ENCODE measurements at places on chromosomes 6 and 20.

GRCh38 chr6:87919416-87919815 lies 128.2 kb upstream of the SPACA1 start:
- DNase-seq = no peak

DNA sequence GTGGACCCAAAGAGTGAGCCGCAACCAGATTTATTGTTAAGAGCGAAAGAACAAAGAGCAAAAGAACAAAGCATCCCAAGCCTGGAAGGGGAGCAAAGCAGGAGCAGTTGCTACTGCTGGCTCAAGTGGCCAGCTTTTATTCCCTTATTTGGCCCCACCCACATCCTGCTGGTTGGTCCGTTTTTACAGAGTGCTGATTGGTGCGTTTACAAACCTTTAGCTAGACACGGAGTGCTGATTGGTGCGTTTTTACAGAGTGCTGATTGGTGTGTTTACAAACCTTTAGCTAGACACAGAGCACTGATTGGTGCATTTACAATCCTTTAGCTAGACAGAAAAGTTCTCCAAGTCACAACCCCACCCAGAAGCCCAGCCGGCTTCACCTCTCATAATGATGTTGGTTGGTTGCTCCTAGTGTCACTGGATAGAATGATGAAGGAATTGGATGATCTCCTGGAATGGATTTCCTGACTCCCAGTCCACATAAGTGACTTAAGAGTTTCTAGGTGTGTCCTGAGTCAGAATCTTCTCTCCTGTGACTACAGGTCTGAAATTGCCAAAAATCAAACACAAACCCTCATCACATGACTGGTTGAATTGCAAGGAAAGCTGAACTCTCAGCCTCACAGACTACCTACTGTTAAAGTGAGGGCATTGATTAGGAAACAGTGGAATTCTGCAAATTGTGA lies 52.1 kb upstream of the CAP2 start:
- DNase-seq = no peak

GRCh38 chr20:20275636-20276035 lies 92.3 kb upstream of the INSM1 start:
- no peak for DNase-seq

GRCh38 chr6:159100395-159101182 lies 55.8 kb upstream of the TAGAP start:
- DNase-seq = no peak

DNA sequence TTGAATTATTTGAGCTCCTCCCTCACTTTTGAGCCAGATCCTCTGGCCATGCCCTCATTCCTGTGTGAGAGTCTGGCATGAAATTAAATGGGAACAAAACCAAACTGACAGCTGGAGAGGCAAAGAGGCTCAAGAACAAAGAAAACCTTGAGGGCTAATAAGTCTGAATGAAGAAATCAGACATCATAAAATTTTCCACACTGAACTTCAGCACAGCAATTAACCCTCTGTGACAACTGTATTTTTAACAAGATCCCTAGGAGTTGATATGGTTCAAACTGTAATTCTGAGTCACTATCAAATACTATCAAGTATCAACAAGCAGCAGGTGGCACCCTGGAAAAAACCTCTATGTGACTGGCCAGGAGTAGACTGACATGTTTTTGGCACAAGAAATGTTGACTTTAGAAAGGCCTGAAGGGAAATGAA lies 109.4 kb upstream of the EMILIN3 start:
- DNase-seq = peak; percentile 4

- no peak for DNase-seq
These were observed 15.4 kb downstream of the LRRC73 start for GRCh38 chr6:43494766-43495165.

- DNase-seq = no peak
These were observed 180.4 kb upstream of the RIN2 start for GRCh38 chr20:19577692-19578091.

GRCh38 chr20:33175123-33175522 lies 7.2 kb downstream of the BPIFA2 start:
- DNase-seq = no peak

DNA sequence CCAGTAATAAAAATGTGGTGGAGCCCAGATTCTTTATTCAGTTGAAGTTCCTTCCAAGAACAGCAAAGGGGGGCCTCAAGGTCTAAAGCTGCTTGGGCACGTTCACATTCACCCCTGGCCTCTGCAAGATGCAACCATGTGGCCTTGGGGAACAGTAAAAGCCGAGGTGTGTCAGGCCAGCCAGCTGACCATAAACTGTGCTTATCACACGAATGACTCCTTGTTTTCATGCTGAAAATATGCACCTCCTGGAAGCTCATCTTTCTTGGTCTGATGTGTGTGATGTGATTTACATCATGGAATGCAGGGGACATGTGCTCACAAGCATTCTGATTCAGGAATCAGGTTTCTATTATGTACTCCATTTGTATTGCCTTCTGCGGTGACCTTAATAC lies 211.6 kb upstream of the MARCKS start:
- DNase-seq = no peak

Data from cerebellar nuclear complex (tissue), 1 donor.